ENCODE measurements at places on chromosomes 2 and 18. TPM values are rescaled to one million over a fixed set of nuclear protein-coding genes. Genes with fewer than 3 reads are reported as not detected.

The DES gene
- total RNA-seq: not detected

The GALNT14 gene
- total RNA-seq: 0.33 TPM

DNA sequence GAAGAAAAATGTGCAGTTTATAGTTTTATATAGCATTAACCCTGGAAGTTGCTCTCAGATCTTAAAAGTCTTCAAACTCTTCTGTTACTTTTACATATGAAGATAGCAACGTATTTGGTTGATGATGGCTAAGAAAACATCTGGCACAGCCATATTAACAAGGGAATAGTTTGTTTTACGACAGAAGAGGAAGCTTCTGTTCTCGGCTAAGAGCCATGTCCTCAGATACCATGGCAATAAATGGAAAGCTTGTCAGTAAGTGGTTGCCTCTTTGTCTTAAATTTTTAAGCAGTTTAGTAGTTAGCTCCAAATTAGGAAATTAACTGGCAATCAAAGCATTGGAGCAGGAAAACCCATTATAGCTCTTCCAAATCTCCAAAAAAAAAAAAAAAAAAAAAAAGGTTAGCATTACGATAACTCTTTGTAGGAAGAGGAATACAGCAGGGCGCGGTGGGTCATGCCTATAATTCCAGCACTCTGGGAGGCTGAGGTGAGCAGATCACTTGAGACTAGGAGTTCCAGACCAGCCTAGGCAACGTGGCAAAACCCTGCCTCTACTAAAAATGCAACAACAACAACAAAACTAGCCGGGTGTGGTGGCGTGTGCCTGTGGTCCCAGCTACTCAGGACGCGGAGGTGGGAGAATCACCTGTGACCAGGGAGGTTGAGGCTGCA is 4.5 kb upstream of the STON1 start:
- no peak for DNase-seq

GRCh38 chr2:29723255-29724001 is 198.0 kb downstream of the ALK start:
- DNase-seq: no peak

DNA sequence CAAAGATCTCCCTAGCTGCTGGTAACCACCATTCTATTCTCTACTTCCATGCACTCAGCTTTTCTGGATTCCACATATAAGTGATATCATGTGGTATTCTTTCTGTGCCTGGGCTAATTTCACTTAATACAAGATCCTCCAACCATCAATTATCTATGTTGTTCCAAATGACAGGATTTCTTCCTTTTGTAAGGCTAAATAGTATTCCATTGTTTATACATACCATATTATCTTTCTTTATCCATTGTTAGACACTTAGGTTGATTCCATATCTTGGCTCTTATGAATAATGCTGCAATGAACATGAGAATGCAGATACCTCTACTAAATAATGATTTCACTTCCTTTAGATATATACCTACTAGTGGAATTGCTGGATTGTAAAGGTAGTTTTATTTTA is 66.2 kb downstream of the ROCK2 start:
- DNase-seq: no peak

Measured in activated CD4-positive, alpha-beta T cell treated with anti-CD3 and anti-CD28 coated beads, Interleukin-2, amount 10 ng/mL, durations not matched to agents 24 days and 14 days (primary cell).